Stimulated activated CD8-positive, alpha-beta memory T cell treated with anti-CD3 and anti-CD28 coated beads, Interleukin-7, amount 100 ng/mL, for 1 hour (primary cell): ENCODE measurements at places on chromosomes 7 and 10.

DNA sequence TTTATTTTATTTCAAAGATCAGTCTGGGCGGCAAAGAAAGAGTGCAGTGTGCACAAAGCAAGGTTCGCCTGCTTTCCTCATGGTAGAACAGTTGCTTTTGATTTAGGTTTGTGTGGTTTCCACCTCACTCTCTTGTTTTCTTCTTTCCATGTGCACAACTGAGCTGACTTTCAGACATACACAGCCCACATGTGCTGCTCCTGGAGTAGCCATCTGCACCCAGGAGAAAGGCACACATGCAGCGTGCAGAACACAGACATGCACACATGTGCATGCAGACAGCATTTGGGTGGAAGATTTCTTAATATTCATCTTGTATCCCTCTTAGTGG lies 302.1 kb downstream of the FZD1 start:
- no peak for DNase-seq

- no peak for DNase-seq
These were observed 201.2 kb downstream of the SNX10 start for GRCh38 chr7:26492816-26493215.

- no peak for DNase-seq
These were observed 22.5 kb upstream of the ASCC1 start for GRCh38 chr10:72238392-72239175.

DNA sequence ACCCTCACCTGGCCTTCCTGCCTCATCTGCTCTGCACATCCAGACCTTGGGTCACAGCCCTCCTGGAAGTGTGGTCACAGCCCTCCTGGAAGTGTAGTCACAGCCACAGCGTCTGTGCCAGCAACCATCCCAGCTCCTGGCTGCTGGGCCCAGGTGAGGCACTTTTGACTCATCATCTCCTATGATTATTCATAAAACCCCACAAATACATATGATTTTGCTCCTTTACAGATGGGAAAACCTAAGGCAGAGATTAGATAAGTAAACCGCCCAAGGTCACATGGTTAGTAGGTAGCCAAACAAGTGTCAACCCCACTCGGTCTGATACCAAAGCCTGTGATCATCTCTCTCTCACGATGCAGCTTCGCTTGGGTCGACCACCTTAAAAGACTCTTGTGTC lies 94.3 kb downstream of the PRLHR start:
- DNase-seq: no peak

- no peak for DNase-seq
These were observed 10.9 kb upstream of the TAS2R39 start for GRCh38 chr7:143172354-143172753.

DNA sequence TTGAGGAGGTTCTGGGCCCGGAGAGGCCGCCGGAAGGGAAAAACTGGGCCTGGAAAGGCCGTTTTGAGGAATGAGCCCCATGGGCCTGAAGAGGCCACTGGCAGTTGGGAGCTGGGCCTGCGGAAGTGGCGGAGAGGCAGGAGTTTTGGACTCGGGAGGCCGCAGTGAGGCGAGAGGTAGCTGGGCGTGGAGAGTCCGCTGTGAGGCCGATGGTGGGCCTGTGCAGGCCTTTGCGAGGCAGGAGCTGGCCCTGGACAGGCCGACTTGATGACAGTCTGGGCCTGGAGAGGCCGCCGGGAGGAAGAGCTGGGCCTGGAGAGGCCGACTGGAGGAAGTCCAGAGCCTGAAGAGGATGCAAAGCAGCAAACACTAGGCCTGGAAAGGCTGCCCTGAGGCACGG lies 259.0 kb upstream of the NUPR2 start:
- DNase-seq: no peak

DNA sequence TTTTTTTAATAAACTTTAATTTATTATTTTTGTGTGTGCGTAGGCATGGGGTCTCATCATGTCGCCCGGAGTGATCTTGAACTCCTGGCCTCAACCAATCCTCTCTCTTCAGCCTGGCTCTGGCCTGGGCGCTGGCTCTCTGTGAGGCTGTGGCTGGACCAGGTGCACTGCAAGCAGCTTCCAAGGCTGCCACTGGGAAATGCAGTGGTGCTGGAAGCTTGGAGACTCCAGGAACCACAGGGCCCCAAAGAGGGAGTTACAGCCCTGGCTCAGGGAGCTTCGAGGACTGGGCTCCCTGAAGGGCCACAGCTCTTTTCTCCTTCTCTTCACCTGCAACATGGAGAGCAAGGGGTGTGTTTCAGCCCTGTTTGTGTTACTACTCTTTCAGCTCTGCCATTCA lies 36.7 kb upstream of the BNIP3 start:
- no peak for DNase-seq

- DNase-seq: no peak
These were observed 47.5 kb downstream of the DNAJB6 start for GRCh38 chr7:157384301-157384700.

- no peak for DNase-seq
These were observed 70.4 kb upstream of the AOAH start for GRCh38 chr7:36794689-36795088.

GRCh38 chr10:104831272-104831671 lies 190.2 kb downstream of the SORCS3 start:
- no peak for DNase-seq

DNA sequence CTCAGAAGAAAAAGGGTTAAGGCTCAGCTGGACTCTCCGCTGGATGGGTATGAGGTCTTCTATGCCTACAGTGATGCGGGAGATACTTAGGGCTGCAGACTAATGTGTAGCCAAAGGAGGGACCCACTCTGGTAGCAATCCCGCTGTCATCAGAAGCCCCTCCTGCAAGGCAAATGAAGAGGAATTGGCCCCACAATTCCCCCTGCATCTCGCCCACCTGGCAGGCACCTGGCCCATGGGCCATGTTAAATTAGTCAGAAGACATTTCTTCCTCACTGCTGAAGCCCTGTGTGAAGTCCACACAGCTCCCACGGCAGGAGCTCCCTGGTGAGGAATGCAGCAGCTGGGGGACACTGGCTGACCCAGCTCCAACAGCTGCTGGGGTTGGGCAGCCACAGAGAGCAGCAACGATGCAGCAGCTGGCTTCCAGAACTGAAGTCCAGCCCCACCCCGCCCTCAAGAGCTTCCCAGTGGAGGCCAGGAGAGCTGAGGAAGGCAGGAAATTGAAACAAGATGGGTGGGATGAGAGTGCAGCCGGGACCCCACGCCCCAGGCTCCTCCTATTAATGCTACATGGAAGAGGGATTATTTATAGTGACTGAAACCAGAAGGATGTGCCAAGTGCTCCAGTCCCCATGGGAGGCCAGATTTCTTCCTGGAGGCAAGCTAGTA lies 5.5 kb downstream of the VSTM4 start:
- no peak for DNase-seq

DNA sequence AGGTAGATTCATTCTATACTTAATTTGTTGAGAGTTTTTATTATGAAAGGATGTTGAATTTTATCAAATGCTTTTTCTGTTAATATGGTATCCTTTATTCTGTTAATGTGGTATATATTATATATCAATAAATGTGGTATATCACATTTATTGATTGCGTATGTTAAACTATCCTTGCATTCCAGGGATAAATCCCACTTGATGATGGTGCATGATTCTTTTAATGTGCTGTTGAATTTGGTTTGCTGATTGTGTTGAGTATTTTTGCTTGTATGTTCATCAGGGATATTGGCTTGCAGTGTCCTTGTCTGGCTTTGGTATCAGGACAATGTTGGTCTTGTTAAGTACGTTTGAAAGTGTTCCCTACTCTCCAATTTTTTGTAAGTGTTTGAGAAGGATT lies 11.9 kb downstream of the LRMDA start:
- DNase-seq: no peak

DNA sequence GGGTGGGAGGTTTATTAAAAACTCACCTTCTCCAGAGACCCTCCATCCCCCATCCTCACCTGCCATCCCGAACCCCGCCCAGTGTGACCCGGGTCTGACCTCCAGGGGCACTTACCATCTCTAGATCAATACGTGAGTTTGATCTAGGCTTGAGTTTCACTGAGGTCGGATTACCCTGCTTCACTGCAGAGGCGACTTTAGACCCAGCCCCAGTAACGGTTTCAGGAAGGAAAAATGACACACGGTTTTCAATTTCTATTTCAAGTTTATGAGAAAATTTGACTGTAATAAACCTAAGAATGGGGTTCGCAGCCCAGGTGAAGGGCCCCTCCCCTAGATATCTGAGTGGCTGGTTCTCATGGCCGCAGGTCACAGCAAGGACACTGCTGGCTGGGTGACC lies 33.1 kb downstream of the RCC1L start:
- DNase-seq: no peak

DNA sequence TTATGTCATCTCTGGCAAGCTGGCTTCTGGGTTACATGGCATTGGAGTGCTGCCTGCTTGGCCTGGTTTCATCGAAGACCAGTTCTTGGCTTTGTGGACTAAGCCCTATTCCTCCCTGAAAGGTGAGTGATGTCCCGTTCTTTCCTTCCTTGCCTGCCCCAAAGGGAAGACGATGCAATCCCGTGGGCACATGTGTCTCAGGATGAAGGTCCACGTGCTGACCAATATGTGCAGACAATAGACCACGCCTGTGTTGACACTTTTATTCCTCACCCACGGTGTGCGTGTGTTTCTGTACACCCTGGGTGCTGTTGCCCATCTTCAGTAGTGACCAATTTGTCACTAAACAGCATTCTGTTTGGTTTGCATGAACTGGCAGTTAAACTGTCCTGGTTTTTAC lies 28.6 kb upstream of the SHH start:
- DNase-seq: no peak
